ENCODE measurements at places on chromosomes 3 and 15.

DNA sequence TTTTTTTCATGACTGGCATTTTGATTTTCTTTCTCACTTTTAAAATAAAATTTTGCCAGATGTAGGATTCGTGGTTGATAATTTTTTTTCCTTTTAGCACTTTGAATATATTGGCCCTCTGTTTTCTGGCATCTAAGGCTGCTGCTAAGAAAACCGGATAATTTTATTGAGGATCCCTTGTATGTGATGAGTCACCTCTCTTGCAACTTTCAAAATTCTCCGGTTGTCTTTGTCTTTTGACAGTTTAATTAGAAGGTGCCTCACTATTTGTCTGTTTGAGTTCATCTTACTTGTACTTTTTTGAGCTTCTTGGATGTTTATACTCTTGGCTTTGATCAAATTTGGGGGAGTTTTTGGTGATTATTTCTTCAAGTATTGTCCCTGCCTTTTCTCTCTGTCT is 349.7 kb downstream of the LPP start:
- DNase-seq = no peak

- no peak for DNase-seq
Measured at GRCh38 chr3:147371140-147371539, 35.2 kb downstream of the ZIC4 start.

GRCh38 chr15:60840306-60840702 is 361.4 kb upstream of the ICE2 start:
- no peak for DNase-seq

GRCh38 chr3:184965639-184966430 is 153.9 kb downstream of the VPS8 start:
- no peak for DNase-seq
